Left cardiac atrium (tissue), 4 donors: ENCODE measurements at places on chromosomes 7 and 10.

GRCh38 chr7:95553939-95554338, 42.4 kb downstream of the PDK4 start:
- no peak for DNase-seq

GRCh38 chr10:9670911-9671310, 1346.8 kb upstream of the CELF2 start:
- DNase-seq: no peak

- peak; percentile 6 for DNase-seq
Observed at GRCh38 chr10:47043928-47044538, 132.8 kb downstream of the PTPN20 start.

DNA sequence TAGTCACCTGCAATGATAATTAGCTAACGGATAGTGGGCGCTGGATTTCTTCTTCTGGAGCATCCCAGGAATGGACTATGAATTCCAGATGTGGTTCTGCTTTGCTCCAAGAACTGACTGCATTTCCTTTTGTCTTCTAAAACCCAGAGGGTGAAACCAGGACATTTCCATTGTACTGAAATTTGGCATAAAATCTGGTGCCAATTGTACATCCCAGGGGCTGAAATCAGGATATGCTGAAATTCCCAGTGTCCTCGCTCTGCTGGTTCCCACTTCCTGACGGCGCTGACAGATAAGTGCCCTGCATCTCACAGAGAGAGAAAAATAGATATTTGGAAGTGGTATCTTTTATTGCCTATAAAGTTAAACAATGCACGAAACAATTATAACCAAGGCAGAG, 31.9 kb downstream of the RBM20 start:
- no peak for DNase-seq

DNA sequence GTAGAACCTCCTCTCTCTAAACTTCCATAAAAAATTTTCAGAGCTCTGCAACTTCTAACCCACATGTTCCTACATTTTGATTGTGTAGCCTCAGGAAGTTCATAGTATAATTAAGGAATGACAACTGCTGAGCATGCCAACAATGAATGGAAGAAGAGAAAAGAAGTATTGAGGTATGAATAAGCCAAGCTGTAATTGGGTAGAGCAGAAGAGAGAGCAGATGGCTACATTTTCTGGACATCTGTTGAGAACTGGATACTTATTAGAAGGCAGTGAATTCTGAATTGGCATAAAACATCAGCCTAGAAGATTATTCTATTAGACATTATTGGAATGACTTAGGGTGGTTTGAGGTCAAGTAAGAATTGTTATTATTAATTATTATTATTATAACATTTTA, 728.3 kb upstream of the PHF14 start:
- no peak for DNase-seq

DNA sequence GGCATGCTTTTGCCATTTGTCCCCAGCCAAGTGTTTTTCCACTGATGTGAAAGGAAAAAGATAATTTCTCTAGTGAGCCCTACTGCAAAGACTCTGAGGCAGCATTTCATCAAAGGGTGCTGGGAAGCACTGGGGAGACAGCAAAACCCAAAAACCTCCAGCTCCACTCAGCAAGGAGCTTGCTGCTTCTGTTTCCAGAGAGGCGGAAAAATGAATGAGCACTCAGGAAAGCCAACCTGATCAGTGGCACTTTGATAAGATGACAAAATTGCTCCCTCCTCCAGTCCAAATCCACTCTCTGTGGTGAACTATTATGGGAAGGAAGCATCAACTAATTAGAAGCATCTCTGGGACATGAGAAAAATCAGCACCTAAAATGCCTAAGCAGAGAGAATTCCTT, 68.2 kb downstream of the ATXN7L1 start:
- DNase-seq: no peak

- no peak for DNase-seq
Observed at GRCh38 chr10:91088300-91089140, 131.9 kb upstream of the PCGF5 start.

DNA sequence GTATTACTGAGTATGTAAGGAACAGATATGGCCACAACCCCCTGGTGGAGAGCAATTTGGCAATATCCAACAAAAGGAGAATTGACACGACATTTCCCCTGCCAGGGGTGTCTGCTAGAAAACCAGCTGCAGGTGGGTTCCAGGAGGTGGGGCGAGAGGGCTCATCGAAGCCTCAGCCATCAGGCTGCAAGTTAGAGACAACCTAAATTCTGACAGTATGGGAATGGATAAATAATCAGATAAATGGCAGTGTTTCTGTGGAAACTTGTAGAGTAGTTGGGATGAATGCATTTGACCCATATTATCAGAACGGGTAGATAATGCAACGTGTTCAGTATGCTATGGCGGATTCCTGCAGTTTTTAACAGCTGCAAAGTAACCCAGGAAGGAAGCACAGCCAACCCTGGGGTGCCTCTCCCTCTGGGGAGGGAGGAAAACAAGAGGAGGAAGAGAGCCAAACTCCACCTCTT, 3.5 kb downstream of the TMEM273 start:
- DNase-seq: no peak

GRCh38 chr7:128045766-128046165, 14.5 kb upstream of the LRRC4 start:
- no peak for DNase-seq
